NCI-H226 (cell line): ENCODE measurements at places on chromosomes 1 and 21.

DNA sequence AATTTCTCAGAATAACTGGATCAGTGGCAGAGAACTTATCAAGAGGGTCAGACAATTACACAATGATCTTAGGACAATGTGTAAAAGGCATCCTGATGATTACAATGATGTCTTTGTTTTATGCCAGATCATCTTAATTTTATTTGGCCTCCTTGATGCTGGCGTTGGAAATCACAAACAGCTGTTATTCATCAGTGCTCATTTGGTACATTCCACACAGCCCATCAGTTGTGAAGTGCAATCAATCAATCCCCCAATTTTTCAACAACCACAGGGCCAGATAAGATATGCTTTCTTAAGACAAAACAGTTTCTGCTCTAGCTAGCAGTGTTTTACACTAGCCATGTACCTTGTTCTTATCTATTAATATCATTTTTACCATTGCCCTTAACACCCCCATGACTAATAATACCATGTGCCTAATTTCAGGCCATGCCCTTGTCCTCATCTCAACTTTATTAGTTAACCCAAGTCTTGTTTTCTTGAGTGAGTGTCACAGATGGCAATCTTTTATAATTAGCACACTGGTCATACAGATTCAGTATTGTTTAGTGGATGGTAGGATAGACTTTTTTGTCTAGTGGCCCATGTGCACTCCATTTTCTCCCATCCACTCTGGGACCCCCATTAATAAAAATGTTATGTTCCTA is 40.8 kb upstream of the COL24A1 start:
- no peak for DNase-seq

DNA sequence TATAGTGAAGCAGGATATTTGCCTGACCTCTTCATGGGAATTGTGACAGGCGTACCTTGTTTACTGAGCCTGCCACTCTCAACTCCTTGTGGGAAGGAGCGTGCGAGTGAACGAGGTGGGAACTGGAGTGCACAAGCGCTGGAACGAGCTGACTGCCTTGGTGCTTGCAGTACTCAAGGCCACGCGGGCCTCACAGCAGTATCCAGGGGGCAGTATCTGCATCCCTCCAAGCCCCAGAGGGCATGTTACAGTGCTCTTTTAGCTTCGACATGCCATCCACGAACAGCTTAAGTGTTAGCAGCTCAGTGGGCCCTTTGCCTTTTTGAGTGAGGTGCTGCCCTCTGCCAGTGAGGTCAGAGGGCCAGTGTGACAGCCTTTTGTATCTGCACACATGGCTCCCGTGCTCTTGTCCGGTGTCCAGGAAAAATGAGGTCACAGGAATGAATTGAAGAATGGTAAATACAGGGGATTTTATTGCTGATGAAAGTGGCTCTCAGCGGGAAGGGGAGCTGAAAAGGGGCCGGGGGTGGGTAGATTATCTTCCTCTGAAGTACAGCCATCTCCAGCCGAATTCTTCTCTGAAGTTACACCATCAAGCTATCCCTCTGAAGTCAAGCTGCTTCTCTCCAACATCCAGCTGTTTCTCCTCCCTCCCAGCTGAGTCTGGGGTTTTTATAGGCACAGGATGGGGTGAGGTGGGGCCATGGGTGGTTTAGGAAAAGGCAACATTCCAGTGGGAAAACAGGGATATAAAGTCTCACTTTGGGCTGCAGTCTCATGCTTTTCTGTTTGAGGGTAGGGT is 69.3 kb downstream of the EPB41 start:
- no peak for DNase-seq

GRCh38 chr1:158563853-158564252 is 6.5 kb downstream of the OR6P1 start:
- DNase-seq = no peak

GRCh38 chr1:204207136-204207616 is 6.6 kb downstream of the GOLT1A start:
- DNase-seq = peak; percentile 9

DNA sequence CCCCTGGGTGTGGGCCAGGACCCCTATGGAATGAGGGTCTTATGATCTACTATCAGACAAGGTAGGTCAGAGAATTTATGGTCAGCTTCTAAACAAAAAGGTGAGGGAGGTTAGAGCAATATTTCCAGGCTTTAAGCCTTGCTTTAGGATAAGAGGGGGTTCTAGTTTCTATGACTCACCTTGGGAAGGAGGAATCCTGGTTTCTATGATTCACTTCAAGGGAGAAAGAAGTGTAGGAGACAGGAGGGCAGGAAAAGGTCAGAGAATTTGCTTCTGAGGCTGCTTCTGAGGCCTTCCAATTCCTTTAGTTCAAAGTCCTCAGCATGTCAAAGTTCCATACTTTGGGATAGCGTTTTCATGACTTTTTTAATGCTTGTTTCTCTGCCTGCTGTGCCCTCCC is 35.2 kb downstream of the RGL1 start:
- peak; percentile 57 for DNase-seq

- DNase-seq = no peak
Measured at GRCh38 chr1:245829826-245830225, 675.0 kb downstream of the KIF26B start.

GRCh38 chr1:22229379-22229778 is 86.5 kb upstream of the WNT4 start:
- DNase-seq = peak; percentile 88

GRCh38 chr1:40078512-40079333 is 18.3 kb downstream of the PPT1 start:
- DNase-seq = no peak

DNA sequence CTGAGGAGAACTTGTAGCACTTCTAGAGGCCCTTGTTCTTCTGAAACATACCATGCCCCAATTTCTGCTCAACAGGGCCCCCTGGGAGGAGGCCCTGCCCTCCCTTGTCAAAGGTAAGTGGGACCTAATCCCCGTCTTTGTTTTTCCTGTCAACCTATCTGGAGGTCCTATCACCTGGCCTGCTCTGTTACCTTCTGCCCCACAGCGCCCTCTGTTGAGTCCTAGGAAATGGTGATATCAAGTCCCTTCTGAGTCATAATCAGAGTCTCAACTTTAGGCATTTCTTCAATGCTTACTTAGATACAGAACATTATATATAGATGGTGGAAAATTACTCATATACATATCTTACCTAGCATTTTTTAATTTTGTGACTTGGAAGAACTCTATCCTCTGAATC is 28.2 kb upstream of the FCRL4 start:
- DNase-seq = no peak

DNA sequence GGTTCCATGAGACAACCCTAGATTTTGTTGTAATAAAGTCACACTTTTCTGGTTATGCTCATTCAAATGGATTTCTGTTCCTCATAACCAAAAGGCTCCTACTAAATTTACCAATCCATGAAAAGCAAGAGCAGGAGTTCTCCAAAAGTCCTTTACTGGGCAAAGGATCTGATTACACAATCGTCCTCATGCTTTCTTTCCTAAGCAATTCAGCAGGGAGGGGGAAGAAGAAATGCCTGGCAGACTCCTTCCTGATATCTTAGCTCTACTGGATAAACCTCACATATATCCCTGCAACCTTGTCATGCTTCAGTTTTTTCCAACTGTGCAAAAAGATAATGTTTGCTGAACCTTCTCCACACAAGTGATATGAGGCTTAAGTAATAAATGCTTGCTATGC is 67.6 kb upstream of the GUCA2B start:
- DNase-seq = peak; percentile 26

DNA sequence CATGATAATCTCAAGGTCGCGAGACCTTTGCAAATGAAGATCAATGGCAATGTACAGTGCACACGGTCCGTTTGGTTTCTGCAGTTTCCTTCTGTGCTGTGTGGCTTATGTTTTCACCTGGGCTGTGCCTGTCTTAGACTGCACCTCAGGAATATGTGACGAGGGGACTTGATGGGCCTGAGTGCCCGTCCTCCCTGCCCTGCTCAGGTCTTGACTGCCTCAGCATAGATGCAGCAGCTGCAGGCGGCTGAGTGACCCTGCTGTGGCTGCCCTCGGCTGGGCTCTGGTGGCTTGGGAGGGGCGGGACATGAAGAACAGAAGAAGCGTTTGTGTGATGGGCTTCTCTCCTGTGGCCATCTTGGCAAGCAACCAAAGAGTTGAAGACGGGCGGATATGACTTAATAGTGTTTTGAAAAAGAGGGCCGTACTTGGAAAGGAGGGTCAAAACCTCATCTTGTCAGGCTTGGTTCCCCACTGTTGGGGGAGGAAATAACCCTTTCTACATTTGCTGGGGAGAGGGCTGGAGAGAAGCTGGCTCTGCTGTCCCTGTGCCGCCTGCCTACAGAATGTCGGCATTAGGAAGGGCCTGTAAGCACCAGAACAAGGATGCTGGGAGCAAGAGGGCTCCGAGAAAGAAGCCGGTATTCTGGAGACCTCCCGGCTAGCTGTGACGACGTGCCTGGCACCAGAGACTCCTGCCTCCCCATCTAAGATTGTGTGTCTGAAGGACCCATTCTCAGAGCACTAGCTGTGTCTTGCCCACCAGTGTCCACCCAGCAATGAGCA is 7.1 kb downstream of the MYBPHL start:
- DNase-seq = peak; percentile 19

DNA sequence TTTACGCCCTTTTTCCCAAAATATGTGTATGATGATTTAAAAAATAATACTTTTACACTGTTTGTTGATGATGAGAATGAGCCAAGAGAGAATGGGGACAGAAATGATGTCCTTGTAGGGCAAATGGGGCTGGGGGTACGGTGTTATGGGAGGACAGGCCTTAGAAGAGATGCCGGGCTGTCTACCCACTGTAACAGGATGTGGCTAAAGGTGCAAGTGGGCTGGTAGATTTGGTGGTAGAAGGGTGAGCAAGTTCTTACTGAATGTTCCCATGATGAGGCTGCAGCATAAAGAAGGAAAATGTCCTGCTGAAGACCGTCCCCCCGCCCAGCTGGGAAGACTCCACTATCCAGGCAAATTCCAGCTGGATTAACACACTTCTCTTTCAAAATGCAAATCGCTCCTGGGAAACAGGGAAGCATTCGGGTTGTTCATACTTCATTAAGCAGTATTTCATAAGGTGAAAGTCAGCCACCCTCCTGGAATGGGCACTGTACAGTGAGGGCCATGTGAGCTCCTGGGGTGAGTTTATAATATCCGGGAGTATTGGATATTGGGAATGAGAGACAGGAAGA is 14.0 kb downstream of the GPA33 start:
- no peak for DNase-seq

DNA sequence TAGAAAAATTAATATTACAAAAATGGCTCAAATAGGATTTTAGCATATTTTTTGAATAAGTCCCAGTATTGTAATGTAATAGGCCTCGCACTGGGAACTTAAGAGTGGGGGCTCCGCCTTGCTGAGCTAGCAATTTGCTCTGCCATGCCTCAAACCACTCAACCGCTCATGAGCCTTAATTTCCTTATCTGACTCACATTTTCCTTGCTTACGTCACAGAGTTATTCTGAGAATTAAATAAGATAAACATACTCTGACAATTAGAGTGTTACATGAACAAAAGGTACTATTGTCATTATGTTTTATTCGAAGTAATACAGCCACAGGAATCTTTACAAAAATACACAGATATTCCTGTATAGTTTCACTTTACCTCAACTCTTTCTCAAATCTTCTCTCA is 108.1 kb downstream of the SLC44A5 start:
- no peak for DNase-seq

- DNase-seq = no peak
Measured at GRCh38 chr21:26935977-26936376, 30.9 kb downstream of the ADAMTS5 start.

- peak; percentile 88 for DNase-seq
Measured at GRCh38 chr1:43452789-43453441, 816 bp downstream of the HYI start.

GRCh38 chr1:17890815-17891191 is 135.7 kb downstream of the ACTL8 start:
- no peak for DNase-seq

DNA sequence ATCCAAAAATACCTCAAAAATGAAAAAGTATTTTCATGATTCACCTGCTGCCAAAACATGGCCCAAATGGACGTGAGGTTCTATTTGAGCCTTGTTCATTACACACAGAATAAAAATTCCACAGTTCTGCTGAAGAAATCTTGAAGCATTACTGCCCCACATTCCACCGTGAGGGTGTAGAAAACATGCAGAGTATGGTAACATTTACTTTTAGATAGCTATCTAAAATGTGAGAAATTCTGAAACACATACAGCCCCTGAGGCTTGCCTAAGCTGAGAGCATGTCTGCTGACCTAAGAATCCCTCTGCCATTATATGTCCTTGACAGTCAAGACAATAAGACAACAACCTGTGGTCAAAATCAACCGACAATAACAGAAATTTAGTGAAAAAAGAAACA is 186.5 kb downstream of the DSCAM start:
- DNase-seq = no peak

- peak; percentile 43 for DNase-seq
Measured at GRCh38 chr1:12472798-12473551, 145.0 kb downstream of the DHRS3 start.

GRCh38 chr1:103129255-103129654 is 20.9 kb upstream of the COL11A1 start:
- DNase-seq = peak; percentile 83

DNA sequence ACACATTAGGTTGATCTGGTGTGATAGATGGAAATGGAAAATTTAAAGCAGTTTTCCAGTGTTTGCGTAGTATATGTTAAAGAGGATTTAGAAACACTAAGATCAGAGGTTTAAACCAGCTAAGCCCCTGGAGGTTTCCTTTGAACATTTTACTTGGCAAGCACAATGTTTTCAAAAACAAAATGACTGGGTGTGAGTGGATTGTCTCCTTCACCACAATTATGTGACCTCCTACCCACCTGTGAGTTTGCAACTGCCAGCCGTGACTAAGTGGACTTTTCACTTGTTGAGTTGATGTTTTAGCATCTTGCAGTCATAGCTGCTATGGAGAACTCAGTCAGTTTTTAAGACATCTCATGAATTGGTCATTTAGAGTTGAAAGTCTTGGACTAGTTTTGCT is 4.7 kb downstream of the CCDC190 start:
- peak; percentile 94 for DNase-seq

- no peak for DNase-seq
Measured at GRCh38 chr1:117416004-117416403, 48.8 kb downstream of the MAN1A2 start.

- DNase-seq = no peak
Measured at GRCh38 chr1:1764876-1765470, 13.3 kb downstream of the NADK start.

GRCh38 chr21:31273278-31273677 is 70.8 kb downstream of the TIAM1 start:
- DNase-seq = no peak

DNA sequence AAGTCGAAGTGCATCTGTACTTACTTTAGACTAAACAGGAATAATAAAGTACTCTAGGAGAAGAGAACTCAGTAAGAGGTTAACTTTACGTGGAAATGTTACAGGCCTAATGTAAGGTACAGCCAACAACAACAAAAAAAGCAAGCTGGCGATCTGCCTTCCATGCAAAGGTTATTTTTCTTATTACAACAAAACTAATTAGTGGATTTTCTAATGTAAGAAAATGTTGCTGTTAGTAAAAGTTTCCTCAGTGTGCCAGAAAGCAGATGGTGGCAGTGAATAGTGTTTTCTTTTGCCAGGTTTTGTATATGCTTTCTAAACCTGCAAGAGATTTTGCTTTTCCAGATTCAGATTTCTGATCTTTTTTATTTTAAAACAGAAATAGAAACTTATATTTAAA is 179.2 kb downstream of the NFIA start:
- no peak for DNase-seq
